Astrocyte (in vitro differentiated cells and primary cell): ENCODE measurements at places on chromosomes 4 and X. TPM values are rescaled to one million over a fixed set of nuclear protein-coding genes. Genes with fewer than 3 reads are reported as not detected.

Gene SYAP1
- total RNA-seq: 35.5 and 39.2 TPM in 2 replicates

Gene GSPT2
- total RNA-seq: 14.7 and 15.5 TPM in 2 replicates

Gene PIN4
- total RNA-seq: 7.9 and 8.7 TPM in 2 replicates

Gene MAGEA9B
- not detected in 2 replicates for total RNA-seq

Gene EPGN
- 0.54 and 0.77 TPM in 2 replicates for total RNA-seq

Gene NDST3
- total RNA-seq: 0.31 and 0.57 TPM in 2 replicates

Gene NR3C2
- 2.5 TPM in 2 replicates for total RNA-seq

Gene SLC34A2
- 0.26 and 0.32 TPM in 2 replicates for total RNA-seq

Gene RIBC1
- total RNA-seq: 0.34 and 0.46 TPM in 2 replicates

Gene RAB39B
- total RNA-seq: 1.5 and 2.0 TPM in 2 replicates
